Fibroblast of upper back skin (primary cell): ENCODE measurements at places on chromosomes 6 and 20.

DNA sequence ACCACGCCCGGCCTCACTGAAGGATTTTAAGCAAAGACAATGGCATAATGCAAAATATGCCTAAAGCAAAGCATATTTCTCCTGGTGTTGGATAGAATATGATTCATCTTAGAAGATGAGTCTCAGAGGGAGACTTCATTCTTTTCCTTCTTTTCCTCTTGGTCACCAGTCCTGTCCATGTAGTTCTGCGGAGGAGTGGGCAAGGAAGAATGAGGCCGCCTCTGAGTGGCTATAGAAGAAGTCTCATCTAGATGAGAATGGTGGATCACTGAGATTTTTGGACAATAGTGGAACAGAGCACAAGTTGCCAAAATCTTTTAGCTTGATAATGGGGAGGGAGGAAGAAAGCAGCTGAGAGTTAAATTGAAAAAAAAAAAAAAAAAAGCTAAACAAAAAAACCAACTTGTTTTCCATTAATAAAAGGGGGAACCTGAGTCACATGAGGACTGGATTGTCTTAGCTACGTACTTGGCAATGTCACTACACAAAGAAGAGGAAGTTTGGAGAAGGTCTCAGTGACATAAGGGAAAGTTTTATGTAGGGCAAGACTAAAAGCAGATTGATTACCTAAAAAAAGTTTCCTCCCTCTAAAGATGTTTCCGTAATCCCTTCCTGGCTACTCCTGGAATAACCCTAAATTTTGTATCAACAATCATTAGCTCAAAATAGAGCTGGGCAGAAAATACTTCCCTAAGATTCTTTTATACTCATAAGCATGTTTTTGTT, 6.0 kb downstream of the CD83 start:
- peak; percentile 41 for DNase-seq

GRCh38 chr6:30722280-30723112, 2.3 kb downstream of the TUBB start:
- peak; percentile 75 for DNase-seq

- no peak for DNase-seq
Observed at GRCh38 chr6:37569743-37570481, 70.2 kb upstream of the CCDC167 start.

- DNase-seq: peak; percentile 73
Observed at GRCh38 chr20:1761116-1761515, 103.5 kb upstream of the SIRPG start.

DNA sequence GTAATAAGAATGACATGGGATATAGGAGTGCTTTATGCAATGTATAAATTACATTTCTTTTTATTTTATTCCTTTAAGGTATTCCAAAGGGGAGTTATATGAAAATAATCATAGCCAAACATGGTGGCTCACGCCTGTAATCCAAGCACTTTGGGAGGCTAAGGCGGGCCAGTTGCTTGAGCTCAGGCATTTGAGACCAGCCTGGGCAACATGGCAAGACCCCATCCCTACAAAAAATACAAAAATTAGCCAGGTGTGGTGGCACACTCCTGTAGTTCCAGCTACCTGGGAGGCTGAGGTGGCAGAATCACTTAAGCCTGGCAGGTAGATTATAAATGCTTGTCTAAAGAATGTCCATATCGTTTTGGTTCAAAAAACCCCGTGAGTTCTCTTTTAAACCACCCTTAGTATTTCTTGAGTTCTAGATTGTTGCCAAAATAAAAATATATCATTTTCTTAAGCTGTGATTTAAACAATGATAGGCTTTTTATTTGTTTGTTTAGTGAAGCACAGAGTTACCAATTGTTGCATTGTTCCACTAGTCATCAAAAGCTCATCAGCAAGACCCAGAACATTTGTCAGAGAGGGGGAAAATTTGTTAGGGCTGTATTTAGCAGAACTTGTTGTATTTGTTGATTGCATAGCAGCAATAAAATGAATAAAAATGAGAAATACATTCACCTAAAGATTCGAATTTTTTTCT, 146.2 kb downstream of the KHDC1L start:
- DNase-seq: no peak

DNA sequence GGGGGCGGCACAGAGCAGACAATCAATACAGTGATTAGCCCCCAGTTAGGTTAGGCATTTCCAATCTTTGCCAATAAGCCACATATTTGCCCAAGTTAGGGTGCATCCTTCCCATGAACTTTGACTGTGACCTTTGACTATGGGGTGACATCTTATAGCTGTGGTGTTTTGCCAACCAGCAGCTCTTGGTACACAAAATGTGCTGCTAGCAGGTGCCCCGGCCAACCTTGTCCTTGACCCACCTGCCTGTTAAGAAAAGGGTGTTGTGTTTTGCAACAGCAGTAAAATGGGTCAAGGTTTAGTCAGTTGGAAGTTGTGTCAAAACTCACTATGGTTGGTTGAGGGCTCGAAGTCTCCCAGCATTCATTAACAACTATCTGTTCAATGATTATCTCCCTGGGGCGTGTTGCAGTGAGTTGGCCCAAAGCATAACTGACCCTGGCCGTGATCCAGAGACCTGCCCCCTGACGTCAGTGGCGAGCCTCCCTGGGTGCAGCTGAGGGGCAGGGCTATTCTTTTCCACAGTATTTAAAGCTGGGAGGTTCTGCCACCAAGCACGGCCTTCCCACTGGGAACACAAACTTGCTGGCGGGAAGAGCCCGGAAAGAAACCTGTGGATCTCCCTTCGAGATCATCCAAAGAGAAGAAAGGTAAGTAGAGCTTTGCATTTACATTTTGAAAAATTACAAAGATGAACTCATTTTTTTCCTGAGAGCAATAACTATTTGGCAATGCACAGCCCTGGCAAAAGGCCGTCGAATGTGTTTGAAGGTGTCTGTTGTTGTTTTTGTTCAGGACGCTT, at the start of gene PCK1:
PCK1 (plus strand) TSS at position 557 of the 802 bp plus-strand sequence. CDS start 302 bp downstream, outside the sequence.
- no peak for DNase-seq

GRCh38 chr6:151071295-151071694, 168.5 kb upstream of the AKAP12 start:
- peak; percentile 70 for DNase-seq

DNA sequence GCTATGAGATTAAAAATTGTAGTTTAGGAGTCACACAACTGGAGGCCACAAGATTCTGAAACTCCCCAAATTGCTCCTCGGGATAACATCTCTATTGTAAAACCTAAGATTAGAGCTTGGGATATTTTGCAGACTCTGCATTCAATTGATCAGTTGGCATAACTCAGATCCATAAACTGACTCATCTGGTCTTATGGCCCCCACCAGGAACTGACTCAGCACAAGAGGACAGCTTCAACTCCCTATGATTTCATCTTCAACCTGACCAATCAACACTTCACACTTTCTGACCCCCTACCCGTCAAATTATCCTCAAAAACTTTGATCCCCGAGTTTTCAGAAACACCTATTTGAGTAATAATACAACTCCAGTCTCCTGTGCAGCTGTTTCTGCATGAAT, 257.3 kb downstream of the HAO1 start:
- no peak for DNase-seq
